Activated CD8-positive, alpha-beta memory T cell treated with anti-CD3 and anti-CD28 coated beads for 1 hour (primary cell): ENCODE measurements at places on chromosomes 5 and 9.
A peak's percentile ranks its signal among the peaks of the same experiment; 100 is the strongest.

GRCh38 chr5:74424162-74424868 is 216.2 kb downstream of the ENC1 start:
- DNase-seq, result no peak

DNA sequence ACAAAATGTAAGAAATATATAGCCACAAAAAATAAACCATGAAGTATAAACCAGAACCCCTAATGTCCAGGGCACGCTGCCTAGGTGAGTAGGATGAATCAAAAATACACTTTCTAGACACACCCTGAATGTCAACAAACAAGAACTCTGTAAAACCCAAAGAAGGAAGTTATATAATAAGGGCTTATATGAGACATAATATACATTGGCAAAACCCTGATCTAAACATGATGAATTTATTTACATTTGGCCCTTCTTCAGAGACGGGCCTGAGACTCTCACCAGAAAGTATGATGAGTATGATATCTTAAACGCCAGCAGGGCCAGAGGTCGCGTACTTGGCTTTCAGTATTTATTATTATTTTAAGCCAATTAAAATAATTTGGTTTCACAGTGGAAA is 125.1 kb upstream of the FST start:
- no peak for DNase-seq

DNA sequence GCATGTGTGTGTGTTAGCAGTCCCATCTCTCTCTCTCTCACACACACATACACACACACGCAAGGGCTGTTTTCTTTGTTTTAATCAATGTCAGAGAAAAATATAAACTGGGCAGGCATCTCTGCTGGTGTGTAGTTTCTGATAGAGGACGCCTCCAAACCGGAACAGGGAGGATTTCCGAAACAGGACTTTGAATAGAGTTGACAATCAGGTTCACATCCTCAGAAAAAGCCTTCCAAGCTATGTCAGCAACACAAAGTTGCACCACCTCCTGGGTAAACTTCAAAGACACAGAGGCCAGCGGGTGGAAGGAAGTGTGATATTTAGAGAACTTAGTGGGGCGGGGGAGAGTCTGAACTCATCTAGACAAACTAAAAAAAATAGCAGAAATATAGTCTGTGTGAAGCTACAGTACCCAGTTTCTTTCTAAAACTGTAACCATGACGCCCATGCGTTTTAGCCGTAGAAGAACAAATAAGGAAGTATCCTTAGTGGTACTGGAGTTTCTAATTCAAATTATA is 1.2 kb downstream of the ST8SIA4 start:
- no peak for DNase-seq

- no peak for DNase-seq
Measured at GRCh38 chr9:37719526-37719925, 34.1 kb upstream of the TRMT10B start.

- no peak for DNase-seq
Measured at GRCh38 chr9:95110921-95111525, 206.5 kb downstream of the FANCC start.

DNA sequence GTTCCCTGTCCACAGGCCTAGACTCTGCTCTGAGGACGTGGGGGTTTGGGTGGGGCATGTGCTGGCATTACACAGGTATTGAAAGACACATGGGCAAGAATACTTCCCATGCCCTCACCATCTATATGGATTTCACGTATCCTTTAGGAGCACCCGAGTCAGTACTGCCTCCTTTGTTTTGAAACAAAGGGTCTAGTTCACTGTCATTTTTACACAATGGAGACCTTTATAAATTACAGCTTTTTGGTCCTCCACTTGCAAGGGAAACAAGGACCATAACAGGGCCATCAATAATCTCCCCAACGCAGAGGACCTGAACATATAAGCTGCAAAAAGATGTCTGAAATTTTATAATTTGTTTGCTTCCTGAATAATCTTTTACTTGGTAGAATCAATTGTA is 24.9 kb upstream of the CRHBP start:
- DNase-seq, result no peak

GRCh38 chr5:96761618-96762017 is 46.1 kb downstream of the ERAP1 start:
- no peak for DNase-seq

DNA sequence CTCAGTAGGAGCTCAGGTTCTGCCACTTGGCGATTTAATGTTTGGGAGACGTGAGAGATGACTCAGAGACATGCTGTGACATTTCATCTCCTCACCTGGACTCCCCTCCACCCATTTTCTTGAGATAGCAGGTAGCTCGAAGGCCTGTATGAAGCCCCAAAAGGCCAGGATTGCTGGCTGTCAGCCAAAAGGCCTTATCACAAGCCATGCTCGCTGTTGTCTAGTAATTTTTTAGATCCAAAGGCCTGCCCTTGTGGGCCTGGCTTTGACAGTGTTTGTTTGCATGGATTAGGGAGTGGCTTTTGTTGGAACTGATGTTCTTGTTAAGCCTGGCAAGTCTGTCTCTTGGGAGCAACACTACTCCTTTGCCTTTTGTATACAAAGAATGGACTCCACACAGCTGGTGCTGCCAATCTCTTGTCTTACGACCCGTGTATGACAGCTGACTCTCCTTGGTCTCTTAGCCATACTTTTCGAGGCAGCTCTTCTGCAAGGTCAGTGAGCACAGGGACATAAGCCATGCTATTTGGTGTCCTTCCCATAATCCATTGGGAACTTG is 22.7 kb downstream of the CAVIN4 start:
- no peak for DNase-seq

DNA sequence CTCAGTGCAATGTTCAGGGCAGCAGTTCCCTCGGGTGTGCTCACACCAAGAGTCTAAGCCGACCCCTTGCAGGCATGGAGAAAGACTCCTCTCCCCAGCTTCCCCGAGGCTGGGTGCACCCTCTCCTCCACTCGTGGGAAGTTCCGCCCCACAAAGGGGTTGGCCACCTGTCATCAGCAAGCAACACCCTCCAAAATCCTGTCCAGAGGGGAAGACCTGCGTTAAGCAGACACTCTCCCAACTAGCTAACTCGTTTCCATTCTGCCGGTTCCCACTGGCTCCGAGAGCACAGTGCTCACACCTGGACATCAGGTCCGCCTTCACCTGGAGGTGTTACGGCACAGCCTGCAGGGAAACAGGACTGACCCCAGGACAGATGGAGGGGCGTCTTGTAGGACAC is 117.9 kb upstream of the IRX4 start:
- no peak for DNase-seq

- no peak for DNase-seq
Measured at GRCh38 chr5:139698490-139699146, 50.5 kb downstream of the CXXC5 start.

DNA sequence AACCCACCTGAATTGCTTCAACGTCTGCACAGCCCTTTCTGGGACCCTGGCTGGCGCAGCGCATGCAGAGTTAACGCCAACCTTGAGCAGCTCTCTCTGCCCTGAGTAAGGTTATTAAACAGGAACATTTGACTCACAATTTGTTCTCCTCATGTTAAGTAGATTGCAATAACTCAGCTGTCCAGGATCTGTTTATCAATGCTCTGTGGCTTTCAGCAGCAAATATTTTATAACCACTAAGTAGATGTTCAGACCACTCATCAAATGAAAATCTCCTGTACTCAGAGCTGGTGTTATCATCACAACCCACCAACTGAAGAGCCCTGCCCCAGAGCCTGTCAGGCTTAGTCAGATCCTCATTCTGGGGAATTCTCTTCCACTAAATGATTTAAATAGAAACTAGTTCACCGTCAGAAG is 403.0 kb downstream of the ZNF608 start:
- no peak for DNase-seq

DNA sequence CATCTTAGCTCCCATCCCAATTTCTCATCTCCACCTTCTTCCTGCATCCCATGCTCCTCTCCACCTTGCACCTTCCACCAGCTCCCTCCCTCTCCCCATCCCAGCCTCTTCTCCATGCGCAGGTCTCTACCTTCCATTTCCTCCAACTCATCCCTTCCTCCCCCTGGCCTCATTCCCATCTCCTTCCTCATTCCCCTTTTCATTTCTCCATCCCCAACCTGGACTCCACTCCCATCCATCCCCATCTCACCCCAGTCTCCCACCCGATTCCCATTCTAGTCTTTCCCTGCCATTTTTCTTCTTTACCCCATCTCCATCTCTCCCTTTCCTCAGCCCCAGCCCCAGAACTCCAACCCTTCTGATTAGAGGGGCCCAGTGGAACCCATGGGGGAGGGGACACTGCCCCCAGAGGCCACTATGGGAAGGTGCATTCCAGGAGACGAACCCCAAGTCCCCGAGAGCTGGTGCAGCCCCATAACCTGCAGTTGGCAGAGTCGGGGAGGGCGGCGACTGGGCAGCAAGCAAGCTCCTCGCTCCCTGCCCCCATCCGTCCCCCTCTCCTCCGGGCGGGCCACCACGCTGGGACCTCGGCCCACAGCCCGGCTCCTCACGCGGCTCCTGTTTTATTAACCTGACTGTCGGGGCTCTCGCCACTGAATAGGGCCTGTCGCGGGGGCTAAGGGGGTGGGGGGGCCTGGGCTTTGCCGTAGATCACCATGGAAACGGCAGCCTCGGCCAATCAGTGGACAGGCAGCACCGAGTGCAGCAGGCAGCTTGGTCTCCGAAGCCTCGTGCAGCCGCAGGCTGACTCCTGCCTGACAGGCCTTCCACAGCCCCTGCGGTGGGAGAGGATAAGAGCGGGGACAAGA is 66.7 kb downstream of the PCDH1 start:
- DNase-seq, result peak; percentile 1

DNA sequence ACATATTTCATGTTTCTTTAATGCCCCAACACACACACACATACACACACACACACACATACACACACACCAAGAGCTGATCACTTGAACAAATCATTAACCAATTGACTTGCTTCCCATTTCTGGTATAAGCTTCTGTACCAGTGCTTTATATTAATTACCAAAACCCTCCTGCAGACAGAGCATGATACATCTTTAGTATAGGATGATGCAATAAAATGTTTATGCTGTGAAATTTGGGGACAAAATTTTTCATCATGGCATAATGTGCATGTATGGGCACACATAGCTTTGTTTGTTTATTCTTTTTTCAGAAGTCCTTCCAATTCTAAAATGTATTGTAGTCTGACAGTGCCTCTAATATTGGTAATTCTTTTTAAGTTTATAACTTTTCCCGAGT is 34.5 kb downstream of the SLC1A3 start:
- no peak for DNase-seq

- no peak for DNase-seq
Measured at GRCh38 chr5:45680950-45681349, 15.2 kb downstream of the HCN1 start.

DNA sequence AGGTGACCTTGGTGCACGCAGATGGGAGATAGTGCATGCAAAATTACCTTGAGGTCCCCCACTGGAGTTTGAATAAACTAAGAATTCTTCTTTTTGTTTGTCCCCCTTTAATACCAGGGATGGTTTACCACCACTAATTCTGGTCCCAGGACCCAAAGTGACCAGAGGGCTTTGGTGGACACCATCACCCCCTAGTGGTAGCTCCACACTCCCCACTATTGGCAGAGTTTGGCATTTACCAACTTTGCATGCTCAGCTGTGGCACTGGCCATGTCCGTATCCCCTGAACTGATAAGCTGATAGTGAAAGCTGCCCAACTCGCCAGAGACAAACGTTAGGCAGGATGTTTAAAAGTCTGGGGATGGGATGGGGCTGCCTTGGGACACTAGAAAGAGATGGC is 3.3 kb downstream of the ASTN2 start:
- DNase-seq, result no peak

GRCh38 chr9:75001719-75002421 is 26.2 kb downstream of the CARNMT1 start:
- no peak for DNase-seq

DNA sequence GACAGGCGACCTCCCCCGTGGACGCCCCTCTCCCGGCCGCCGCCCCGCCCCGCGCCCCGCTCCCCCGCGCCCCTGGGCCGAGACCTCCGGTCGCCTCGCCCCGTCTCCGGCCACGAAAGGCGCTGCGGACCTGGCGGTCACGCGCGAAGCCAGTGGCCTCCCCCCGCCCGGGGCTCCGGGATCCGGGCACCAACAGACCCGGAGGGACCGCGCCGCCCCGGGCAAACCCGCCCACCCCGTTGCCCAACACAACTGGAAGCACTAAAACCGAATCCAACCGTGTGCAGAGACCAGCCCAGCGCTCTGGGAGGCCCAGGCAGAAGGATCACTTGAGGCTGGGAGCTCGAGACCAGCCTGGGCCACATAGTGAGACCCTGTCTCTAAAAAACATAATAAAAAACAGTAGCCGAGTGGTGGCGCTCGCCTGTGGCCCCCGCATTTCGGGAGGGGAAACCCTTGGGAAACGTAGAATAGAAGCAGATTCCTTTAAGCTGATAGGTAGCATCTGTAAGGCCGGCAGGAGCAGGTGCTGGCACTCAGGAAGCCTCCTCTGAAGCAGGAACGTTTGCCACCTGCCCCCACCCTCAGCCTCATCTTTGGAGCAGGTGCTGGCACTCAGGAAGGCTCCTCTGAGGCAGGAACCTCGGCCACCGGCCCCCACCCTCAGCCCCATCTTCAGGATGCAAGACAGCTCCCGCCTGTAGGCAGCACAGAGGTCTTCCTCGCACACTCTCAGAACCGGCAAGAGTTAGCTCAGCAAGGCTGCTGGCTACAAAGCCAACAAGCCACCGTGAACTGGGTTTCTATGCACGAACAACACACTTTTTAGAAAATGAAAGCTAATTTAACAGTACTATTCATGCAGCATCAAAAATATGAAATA is 4.6 kb upstream of the SLC9A3 start:
- no peak for DNase-seq

GRCh38 chr9:83405759-83406158 is 132.4 kb downstream of the FRMD3 start:
- no peak for DNase-seq

DNA sequence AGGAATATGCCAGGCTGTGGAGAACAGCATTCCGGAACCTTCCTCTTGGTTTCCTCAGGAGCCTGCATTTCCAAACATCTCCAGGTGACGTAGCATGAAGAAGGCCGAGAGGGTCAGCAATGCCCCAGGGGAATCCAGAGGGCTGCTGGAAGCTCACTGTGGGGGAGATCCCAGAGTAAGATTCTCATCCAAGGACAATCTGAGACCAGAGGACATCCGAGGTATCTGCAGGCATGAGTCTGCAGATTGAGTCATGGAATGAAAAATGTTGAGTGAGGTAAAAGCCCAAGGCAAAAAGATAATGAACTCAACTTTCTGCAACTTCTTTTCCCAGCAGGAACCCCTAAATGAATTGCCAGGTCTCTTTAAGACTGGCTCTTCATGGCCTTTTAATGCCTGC is 73.5 kb downstream of the KIF4B start:
- DNase-seq, result no peak

GRCh38 chr9:121820286-121821005 is 169.0 kb downstream of the DAB2IP start:
- DNase-seq, result no peak

DNA sequence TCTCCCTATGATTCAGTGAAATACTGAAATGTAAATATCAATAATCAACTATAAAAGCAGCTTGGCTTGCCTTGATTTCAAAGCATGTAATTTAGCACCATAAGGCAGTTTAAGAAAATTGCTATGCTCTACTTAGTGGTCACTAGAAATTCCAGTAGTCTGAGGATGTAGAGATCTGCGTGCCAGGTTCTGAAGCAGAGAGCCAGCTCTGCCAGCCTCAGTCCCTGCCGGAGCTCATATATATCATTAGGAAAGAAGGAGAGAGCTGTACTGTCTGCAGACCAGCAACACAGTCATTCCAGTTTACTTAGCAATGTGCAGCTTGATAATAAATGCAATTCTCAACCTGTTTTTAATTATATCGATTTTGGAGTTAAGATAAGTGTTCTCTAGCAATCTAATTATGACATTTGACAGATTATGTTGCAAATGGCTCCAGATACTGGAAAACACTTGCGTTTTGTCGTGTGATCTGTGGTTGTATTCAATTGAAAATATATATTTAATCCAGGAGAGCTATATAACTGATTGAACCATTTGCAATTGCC is 540.5 kb downstream of the CTNND2 start:
- no peak for DNase-seq
